Stimulated activated CD4-positive, alpha-beta T cell treated with anti-CD3 and anti-CD28 coated beads, Interleukin-12 subunit alpha, Interleukin-12 subunit beta, amount 100 ng/mL, for 24 hours (primary cell): ENCODE measurements at places on chromosomes 6 and 20.

DNA sequence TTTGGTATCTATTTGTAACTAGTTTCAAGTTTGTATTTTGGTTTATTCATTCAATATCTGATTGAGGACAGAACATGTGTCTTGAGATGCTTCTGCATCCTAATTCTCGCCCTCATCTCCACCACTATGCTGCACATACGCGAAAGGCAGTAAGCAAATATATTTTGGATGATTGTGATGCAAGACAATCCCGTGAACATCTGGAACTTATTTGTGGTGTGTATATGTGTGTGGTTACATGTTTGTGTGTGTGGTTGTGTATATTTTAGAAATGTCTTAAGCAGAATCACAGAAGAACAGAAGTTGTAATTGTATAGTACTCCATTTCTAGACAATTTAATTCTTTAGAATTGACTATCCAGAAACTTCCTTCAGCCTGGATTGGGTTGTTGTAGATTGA is 35.1 kb upstream of the RNF144B start:
- no peak for DNase-seq

DNA sequence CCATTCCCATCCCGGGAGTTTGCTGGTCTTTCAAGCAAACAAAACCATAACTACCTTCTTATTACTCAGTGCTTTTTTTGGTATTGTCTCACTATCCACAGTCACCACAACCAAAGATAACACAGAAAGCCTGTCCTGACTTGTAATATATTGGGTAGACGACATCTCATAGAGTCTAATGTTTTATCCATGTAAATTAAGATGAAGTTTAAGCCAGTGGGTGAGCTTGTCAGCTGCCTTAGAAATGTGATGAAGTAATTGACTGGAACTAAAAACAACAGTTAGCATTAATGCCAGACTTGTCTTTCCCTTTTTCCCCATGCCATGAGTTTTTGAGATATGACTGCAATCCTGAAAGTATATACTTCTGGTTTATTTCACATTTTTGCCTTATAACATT is 282.7 kb upstream of the PRDM1 start:
- DNase-seq: no peak

DNA sequence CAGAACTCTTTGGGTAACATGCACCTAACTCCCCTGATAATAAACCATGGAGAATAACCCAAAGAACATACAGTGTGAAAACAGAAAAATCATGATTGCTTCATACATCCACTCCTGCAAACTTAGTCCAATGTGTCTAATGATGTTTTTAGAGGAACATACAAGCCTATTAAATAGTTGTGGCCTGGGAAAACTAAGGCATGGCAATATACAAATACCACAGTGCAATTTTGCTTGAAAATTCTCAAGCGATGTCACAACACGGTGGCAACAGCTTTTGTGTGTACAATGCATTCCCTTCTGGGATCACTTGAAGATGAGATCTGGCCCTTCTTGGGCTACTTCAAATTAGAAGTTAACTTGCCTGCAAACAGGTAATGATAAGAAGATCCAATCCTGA is 16.7 kb downstream of the MAP3K5 start:
- no peak for DNase-seq

GRCh38 chr6:151240036-151240685 is 394 bp downstream of the AKAP12 start:
- no peak for DNase-seq

DNA sequence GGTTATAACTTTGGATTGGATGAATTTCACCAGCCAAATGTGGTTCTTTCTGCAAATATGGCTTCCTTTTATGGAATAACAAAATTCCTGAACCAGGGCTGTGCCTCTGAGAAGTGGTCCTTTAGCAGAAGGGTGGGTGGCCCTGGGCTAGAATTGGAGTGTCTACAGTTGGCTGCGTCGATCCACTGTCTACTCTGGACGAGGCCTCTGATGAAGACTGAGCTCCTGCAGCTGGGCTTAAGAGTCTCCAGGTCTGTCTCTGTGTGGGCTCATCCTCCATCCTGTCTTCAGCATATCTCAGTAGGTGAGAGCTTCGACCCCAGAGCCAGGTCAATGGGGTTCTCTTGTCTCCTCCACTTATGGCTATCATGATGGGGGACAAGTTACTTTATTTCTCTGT is 166.3 kb upstream of the PMEPA1 start:
- DNase-seq: no peak

DNA sequence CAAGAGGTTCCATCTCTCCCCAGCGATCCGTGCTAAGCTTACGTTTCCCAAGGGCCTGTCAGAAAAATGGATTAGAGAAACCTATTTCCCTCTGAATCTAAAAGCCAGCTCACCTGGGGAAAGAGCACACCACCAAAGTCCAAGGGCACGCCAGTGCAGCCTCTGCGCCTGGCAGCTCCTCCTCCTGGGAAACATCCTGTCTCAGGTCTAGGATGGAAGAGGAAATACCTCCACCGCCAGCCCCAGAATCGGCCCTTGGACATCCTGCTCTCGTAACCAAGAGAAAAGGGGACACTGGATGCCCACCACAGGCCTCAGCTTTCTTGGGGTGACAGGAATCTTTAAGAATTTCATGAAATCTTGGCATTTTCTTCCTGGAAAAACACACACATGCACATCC is 18.7 kb downstream of the RAMACL start:
- no peak for DNase-seq
